ENCODE measurements at places on chromosomes 12 and 14.
A peak's percentile ranks its signal among the peaks of the same experiment; 100 is the strongest.

- peak; percentile 85 for DNase-seq
Measured at GRCh38 chr12:51341251-51342007, 5.0 kb downstream of the CELA1 start.

GRCh38 chr14:68979021-68979721 lies at the start of gene ACTN1:
Gene ACTN1, minus strand, starts transcription at chr14:68979302. Its CDS starts 246 bp downstream, at chr14:68979056.
- DNase-seq: peak; percentile 74

- no peak for DNase-seq
Measured at GRCh38 chr12:130126023-130126432, 36.2 kb upstream of the FZD10 start.

DNA sequence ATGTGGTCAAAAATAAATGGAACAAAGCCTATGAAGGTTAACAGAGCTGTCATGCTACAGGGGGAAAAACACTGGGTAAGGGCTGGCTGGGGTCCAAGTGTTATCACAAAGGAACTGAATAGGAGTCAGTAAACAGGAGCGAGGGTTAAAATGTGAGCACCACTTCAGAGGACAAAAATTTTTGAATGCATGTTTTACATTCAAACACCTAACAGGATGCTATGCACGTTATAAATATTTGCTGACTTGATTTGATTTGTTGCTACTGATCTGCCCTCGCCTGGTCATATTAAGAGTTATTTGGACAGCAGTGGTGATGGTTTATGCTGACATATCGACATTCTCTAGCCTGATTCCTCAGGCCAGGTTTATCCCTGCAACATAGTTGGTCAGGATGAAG lies 7.4 kb upstream of the KTN1 start:
- no peak for DNase-seq

DNA sequence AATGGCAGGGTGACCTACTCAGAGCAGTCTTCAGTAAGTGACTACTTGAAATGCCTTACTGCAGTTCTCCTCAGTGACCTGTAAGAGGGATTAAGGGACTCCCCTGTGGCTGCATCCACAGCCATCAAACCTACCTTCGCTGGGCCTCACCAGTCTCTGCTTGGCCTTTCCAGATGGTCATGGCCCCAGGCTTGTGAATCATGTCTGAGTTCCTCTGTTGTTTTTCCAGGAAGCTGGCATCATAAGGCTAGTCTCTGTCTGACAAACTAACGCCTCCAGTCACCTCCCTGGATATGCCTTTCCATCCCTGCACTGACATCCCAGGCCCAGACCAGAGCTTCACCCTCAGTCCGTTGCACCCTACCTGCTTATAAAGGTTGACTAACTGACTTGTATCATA lies 14.0 kb downstream of the RNASE2 start:
- no peak for DNase-seq

- DNase-seq: no peak
Measured at GRCh38 chr12:97862072-97862471, 399.5 kb downstream of the RMST start.

DNA sequence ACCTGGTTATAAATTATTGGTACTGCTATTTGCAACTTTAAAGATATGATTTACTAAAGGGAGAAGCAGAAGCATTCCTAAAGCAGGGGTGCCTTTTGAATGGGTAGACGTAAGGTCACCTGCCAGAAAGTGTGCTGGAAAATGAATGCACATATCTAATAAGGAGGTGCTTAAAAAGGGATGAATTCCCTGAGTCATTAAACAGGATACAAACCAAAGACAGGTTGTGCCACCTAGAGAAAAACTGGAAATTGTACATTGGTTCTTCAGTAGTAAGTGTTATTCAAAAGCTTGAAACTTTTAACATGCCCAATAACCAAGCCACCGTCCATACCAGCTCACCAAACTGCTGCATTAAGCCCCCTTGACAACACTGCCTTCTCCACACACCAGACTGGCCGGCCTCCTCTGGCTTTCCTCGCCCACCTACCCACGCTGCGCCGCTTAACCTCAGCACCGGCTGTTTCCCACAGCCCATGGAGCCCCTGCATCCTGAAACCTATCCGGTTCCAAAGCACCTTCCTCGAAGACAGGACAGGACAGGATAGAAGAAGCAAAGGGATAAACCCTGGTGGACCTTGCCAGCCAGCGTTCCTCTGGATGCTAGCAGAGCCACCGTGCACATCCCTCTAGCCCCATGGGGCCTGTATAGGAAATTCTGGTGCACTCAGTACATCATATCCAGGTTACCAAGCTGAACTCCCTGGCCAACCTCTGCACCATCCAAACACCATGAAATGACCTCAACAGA lies 201.5 kb upstream of the CAND1 start:
- DNase-seq: no peak

DNA sequence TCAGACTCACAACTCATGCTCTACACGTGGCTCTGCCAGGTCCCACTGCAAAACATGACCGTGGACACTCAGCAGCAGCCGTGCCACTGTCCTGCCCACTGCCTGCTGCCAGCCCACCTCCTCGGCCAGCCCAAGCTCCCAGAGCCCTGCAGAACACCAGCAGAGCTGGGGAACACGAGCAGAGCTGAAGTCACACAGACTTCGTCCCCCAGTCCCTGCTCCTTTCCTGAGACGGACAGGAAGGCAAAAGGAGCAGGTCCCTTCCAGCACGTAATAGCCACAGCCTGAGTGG lies 152.1 kb downstream of the DPF3 start:
- DNase-seq: no peak

- DNase-seq: no peak
Measured at GRCh38 chr12:85849344-85849743, 13.1 kb upstream of the RASSF9 start.

GRCh38 chr12:56517854-56518253 lies 3.8 kb upstream of the RBMS2 start:
- no peak for DNase-seq

- DNase-seq: no peak
Measured at GRCh38 chr14:46988312-46988711, 336.7 kb upstream of the RPL10L start.

GRCh38 chr14:41350476-41350875 lies 256.2 kb upstream of the LRFN5 start:
- DNase-seq: no peak

DNA sequence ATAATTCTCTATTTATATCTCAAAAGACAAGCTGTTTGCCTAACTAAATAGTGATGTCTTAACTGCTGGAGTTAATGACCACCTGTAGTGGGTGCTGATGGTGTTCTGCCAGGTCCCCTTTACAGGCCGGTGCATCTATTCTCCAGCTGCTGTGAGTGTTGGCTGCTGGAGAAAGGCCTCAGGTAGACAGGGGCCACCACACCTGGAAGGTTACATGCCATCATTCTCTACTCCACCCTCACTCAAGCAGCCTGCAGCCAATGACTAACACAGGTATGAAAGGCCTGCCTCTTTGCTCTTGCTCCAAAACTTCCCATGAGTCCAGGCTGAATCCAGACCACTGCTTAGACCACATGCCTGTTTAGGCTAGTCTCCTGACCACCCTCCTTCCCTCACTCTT lies 73.9 kb downstream of the RPS6KA5 start:
- DNase-seq: no peak

GRCh38 chr12:7144414-7145120 lies 14.4 kb downstream of the CLSTN3 start:
- DNase-seq: peak; percentile 47

- DNase-seq: no peak
Measured at GRCh38 chr12:57225680-57226210, 3.8 kb upstream of the SHMT2 start.

- no peak for DNase-seq
Measured at GRCh38 chr12:31751085-31751484, 22.3 kb upstream of the AMN1 start.

- peak; percentile 17 for DNase-seq
Measured at GRCh38 chr14:60051721-60052221, 40.0 kb upstream of the PCNX4 start.

- DNase-seq: peak; percentile 52
Measured at GRCh38 chr12:3135522-3136461, 58.6 kb downstream of the TSPAN9 start.

- DNase-seq: no peak
Measured at GRCh38 chr12:76029982-76030340, 1.6 kb downstream of the PHLDA1 start.

DNA sequence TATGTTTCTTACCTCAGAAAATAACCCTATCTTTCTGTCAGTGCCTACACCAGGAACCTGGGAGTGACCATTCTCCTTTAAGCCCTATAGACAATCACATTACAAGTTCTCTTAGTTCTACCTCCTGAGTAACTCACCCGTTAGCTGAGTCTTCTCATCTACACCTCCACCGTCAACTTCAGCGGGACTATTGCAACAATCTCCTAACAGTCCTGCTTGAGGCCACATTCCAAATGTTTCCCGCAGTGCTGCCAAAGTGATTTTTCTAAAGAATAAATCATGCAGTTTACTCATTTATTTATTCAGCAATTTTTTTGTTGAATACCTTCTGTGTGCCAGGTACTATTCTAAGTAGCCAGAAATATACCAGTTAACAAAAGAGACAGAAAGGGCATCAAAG lies 285.0 kb upstream of the GRIP1 start:
- DNase-seq: no peak

DNA sequence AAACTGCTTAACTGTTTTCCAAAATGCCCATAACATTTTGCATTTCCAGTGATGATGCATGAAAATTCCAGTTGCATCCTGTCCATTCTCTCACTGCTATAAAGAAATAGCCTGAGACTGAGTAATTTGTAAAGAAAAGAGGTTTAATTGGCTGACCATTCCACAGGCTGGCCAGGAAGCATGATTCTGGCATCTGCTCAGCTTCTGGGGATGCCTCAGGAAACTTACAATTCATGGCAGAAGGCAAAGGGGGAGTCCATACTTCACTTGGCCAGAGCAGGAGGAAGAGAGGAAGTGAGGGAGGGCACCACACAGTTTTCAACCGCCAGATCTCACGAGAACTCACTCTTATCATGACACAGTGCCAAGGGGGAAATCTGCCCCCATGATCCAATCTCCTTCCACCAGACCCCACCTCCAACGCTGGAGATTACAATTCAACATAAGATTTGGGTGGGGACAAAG lies 18.2 kb upstream of the CLEC2D start:
- DNase-seq: peak; percentile 71

GRCh38 chr12:92995258-92995903 lies 66.3 kb upstream of the EEA1 start:
- no peak for DNase-seq

DNA sequence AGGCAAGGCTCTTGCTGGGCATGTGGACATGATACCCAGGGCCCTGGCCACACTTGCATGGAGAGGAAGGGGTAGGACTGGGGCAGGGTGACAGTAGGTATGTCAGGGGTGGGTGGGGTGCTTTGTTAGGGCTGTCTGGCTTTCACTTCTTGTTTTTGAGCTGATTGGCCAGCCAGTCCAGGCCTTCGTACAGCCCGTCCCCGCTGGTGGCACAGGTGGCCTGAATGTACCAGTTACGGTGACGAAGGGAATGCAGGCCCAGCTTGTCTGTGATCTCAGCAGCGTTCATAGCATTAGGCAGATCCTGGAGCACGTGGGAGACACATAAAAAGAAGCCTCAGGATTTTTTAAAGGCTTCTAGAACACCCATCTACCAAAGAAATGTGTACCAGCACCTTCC lies 13.5 kb upstream of the FKBP11 start:
- no peak for DNase-seq

DNA sequence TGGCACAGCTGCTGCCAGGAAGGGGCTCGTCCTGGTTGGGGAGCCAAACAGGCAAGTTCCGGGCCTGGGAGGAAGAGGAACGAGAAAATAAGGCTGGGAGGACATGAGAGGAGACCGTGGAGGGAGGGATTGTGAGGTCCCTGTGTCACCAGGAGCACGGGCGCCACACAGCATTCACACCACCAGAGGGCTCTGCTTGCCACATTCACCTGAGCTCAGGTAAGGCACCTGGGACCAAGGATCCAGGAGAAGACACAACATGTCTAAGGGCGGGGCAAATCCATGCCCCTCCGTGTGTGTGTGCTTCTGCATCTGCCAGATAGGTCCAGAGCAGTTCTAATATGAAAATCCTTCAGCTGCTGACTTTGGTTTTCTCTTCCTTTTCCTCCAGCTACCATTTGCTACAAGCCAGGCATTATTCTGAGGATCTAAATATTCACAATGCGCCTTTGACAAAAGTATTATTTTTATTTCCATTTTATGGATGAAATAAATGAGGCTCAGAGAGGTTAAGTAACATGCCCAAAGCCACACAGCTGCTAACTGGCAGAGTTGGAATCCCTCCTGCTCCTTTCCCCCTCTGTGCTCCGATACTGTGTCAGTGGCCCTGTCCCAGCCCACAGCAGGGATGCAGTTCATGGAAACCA lies 14.6 kb downstream of the RAPGEF3 start:
- peak; percentile 73 for DNase-seq

DNA sequence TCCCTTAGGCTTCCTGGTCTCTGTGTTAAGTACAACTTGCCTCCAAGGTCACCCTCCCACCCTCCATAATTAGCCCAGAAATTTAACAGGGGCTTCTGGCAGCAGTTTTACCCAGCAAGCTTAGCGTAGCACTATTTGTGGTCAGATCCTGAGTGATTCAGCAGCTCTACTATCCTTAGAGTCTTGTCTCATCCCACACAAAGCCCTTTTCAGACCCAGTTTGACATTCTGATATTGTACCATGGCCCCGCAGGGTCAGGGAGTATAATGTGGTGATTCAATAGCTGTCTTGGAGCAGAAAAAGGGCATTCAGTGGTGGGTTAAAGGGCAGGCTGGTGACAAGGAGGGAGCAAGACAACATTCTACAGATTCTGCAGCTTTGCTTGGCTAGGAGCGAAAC lies 153.8 kb upstream of the DDHD1 start:
- DNase-seq: no peak

DNA sequence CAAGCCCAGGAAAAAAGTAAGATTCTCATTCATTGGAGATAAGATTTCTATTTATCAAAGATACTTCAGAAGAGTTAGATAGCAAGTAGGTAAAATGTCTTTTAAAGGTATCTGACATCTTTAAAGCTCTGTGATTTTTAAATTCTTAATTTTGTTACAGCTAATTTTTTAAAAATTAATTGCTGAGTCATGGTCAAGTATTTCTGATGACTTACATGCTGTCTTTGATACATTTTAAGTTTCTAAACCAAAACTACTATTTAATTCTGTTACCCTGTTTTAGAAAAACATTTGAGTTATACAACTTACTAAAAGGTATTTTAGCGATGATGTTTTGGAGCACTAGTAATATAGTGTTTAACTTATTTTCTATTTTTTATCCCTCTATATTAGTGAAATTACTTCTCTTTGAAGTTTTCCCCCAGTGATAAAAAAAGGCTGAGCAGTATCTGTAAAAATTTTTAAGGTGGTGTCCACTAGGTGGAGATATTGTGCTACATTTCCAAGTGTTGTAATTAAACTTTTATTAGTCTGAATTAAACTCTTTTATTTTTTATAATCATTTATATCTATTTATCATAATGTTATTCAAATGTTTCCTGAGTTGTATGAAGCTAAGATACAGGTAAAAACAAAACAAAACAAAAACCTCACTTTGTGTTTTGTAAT lies 11.5 kb downstream of the ALG10 start:
- peak; percentile 49 for DNase-seq

DNA sequence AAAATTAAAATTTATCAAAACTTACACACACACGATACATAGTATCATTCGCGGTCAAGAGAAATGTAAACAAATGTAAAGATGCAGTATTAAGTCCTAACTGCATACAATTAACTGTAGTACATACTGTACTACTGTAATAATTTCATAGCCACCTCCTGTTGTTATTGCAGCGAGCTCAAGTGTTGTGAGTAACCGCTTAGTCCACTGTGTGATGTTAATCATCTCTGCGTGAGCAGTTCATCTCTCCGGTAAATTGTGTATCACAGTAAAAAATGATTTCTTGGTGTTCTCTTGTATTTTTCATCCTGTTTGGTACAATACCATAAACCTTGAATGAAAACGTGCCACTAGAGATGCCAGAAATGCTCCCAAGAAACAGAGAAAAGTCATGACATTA lies 6.5 kb downstream of the EPS8 start:
- no peak for DNase-seq

Measured in CD4-positive, alpha-beta T cell treated with Interleukin-10 for 1 hour (primary cell).